ENCODE measurements at places on chromosomes 2 and 18.

DNA sequence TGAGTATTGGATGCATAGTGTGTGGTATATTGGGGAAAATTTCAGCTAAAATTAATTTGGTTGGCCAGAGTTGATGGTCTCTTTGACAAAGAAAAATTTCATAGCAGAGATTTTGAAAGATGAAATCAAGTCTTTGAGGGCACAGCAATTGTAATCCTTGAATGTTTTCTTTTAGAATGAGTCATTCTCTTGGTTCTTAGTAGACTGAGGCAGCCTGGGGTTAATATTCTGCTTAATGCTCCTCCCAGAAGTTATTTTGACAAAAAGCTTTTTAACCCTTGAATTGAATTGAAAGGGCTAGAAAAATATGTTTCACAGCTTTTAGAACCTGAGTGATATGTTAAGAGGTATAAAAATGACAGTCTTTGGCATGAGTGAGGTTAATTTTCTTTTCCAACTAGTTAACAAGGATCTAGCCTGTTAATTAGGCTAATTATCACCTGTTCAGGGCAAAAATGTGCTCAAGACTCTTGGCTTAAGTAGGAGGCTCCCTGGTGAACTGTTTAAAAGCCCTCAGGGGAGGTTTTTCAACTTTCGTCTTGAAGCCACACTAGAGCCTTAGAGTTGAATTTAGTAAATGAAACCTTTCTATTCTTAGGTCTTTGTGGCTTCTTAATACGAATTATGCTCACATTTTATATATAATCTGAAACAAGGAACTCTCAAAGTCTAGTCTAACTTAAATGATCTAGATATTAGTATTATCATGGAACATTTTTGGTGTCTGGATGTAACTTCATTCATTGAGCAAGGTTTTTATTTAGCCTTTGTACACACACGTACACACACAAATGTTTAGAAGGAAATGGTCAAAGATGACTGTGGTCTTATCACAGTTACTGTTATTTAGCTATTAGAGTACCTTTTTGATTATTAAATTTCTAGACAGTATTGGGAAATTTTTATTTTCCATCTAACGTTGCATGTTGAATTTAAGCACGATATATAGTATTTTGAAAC is 272.5 kb downstream of the ZNF407 start:
- no peak for DNase-seq
- no peaks in the 10 kb centered on the region for H3K27me3 ChIP-seq
- no peaks in the 10 kb centered on the region for H3K36me3 ChIP-seq
- H3K4me3 ChIP-seq: no peak overlapping the region
- H3K27ac ChIP-seq: no peak overlapping the region
- no peaks in the 10 kb centered on the region for H3K4me1 ChIP-seq

DNA sequence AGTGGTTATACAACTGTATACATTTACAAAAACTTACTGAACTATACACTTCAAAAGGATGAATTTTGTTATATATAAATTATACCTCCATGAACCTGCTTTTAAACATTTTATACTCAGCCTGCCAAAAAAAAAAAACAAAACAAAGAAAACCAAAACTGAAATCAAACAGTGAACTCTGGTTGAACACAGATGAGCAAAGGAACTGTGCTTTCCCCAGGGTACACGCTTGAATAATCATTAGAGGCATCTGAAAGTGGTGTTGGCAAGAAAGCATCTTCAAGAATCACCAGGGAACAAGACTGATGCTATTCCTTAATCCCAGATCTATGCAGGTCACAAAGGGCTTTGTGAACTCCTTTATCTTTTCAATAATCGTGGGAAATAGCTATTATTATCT is 77.0 kb upstream of the LYPD1 start:
- H3K36me3 ChIP-seq: no peaks in the 10 kb centered on the region
- no peaks in the 10 kb centered on the region for H3K4me1 ChIP-seq
- no peak overlapping the region for H3K27ac ChIP-seq
- no peak overlapping the region for H3K4me3 ChIP-seq
- DNase-seq: no peak
- no peaks in the 10 kb centered on the region for H3K27me3 ChIP-seq

DNA sequence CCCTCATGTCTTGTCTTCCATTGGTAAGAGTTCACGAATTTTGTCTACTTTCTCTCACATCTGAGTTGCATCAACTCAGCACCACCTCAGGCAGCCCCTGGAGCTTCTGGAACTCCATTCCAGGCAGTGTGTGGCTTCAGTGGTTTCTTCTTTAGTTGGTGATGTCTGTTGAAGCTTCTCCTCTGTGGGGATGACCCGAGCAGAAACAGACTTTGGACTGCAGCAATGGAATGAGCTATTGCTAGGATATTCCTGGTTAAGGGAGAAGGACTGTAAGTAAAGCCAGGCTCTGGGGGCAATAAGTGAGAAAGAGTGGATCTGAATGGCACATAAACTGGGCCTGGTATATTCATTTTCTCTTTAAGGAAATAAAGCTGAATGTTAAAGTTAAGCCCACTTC is 32.3 kb upstream of the STAT4 start:
- H3K4me3 ChIP-seq: no peak overlapping the region
- no peaks in the 10 kb centered on the region for H3K27me3 ChIP-seq
- no peaks in the 10 kb centered on the region for H3K36me3 ChIP-seq
- no peak overlapping the region for H3K27ac ChIP-seq

DNA sequence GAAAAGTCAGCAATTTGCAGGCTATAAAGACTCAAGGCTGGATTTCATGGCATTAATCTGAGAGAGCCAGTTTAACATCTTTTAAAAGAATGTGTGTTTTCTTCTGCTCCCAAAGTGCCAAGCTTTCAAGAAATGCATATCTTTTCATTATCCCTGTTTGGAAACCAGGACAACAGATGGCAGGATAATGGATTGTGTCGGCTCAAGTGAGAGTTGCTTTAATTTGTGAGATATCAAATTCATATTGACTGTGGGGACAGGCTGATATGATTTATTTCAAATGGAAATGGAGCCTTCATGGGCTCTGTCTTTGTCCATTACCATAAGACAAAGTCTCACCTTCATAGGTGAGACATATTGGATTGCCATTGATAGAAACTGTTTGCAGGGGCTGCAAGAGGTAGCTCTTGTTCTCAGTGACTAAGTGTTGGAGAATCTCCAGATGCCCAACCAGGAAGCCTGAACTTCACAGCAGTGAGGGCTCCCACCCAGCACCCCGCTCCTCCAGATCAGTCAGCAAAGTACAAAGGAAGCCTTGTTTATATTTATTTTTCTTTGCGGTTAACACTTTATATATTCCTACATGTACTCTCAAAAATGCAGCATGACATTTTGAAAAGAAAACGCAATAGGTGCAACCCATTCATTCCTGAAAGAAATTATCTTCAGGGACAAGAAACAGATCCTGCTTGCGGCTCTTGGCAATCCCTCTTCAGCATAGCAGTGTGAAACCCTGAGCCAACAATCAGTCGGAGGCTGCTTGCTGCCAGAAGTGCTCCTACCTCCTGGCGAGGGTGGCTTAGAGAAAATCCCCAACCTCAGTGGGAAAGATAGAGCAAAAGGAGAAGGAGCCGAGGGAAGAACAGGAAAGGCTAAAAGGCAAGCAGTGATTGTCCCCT is 65.8 kb upstream of the ATL2 start:
- H3K4me1 ChIP-seq: no peaks in the 10 kb centered on the region
- H3K4me3 ChIP-seq: no peak overlapping the region
- peak; percentile 57 for DNase-seq
- H3K27ac ChIP-seq: peak overlapping the region; percentile 52
- no peaks in the 10 kb centered on the region for H3K36me3 ChIP-seq
- H3K27me3 ChIP-seq: no peaks in the 10 kb centered on the region

DNA sequence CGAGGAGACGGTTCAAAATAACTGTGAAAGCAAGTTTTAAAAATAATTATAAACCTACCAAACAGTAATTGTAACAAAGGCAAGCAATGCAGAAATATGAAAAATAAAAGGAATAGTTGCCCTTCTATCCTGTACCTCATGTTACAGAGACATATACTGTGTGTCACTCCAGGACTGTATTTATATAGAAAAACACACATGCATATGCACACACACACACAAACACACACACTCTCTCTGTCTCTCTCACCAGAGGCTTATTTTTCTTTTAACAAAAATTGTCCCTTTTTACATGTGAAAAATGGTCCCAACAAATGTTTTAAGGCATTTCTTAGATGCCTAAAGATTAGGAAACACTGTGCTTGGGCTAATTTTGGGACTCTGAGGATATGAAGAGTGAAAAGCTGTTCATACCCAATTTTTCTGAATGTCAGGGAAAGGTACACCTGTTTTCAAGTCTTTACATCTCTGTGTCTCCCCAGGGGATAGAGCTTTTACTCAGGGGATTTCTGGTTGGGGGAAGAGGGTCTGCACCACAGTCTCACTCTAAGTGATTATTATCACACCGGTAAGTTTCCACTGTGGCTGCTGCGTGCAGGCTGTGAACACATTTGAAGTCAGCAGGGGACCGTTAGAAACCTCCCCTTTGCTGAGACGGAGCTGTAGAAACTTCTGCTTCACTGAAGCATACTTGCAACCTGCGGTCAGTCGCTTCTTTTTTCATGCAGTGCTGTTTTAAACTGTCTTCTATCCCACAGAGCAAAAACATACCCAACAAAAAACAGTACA is 51.4 kb upstream of the SPAG16 start:
- H3K4me3 ChIP-seq: no peak overlapping the region
- H3K27ac ChIP-seq: no peak overlapping the region
- H3K4me1 ChIP-seq: no peaks in the 10 kb centered on the region
- no peaks in the 10 kb centered on the region for H3K36me3 ChIP-seq
- H3K27me3 ChIP-seq: peaks cover 3% of the 10 kb centered on the region

- DNase-seq: no peak
- no peaks in the 10 kb centered on the region for H3K27me3 ChIP-seq
- H3K36me3 ChIP-seq: no peaks in the 10 kb centered on the region
- H3K4me3 ChIP-seq: no peak overlapping the region
Observed at GRCh38 chr2:31089645-31090044, 48.6 kb downstream of the GALNT14 start.

- H3K36me3 ChIP-seq: no peaks in the 10 kb centered on the region
- no peak overlapping the region for H3K4me3 ChIP-seq
Observed at GRCh38 chr18:54267701-54268100, 1.6 kb upstream of the POLI start.

- no peak overlapping the region for H3K4me3 ChIP-seq
- no peaks in the 10 kb centered on the region for H3K27me3 ChIP-seq
- no peak for DNase-seq
- H3K27ac ChIP-seq: no peak overlapping the region
- no peaks in the 10 kb centered on the region for H3K36me3 ChIP-seq
- no peaks in the 10 kb centered on the region for H3K4me1 ChIP-seq
Observed at GRCh38 chr2:165193178-165193777, 10.6 kb downstream of the SCN3A start.

- DNase-seq: no peak
- H3K4me1 ChIP-seq: peaks cover 7% of the 10 kb centered on the region
- H3K27me3 ChIP-seq: no peaks in the 10 kb centered on the region
- H3K27ac ChIP-seq: peak overlapping the region; percentile 60
- peak overlapping the region; percentile 97 for H3K4me3 ChIP-seq
Observed at GRCh38 chr2:47402555-47402804, 476 bp upstream of the MSH2 start.

- H3K4me1 ChIP-seq: no peaks in the 10 kb centered on the region
- no peaks in the 10 kb centered on the region for H3K36me3 ChIP-seq
- no peak for DNase-seq
- no peak overlapping the region for H3K27ac ChIP-seq
Observed at GRCh38 chr2:97858442-97858841, 137.3 kb downstream of the TMEM131 start.

DNA sequence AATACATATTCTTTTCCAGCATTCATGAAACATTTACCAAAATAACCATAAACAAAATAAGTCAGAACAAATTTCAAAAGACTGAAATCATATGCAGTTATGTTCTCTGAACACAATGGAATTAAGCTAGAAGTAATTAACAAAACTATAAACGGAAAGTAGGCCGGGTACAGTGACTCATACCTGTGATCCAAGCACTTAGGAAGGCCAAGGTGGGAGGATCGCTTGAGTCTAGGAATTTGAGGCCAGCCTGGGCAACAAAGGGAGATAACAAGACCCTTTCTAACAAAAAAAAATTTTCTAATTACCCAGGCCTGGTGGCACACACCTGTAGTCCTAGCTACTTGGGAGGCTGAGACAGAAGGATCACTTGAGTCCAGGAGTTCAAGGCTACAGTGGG is 14.9 kb downstream of the ATAD2B start:
- H3K27me3 ChIP-seq: no peaks in the 10 kb centered on the region
- no peaks in the 10 kb centered on the region for H3K36me3 ChIP-seq

GRCh38 chr2:240714747-240715725 is 23.4 kb downstream of the AQP12A start:
- H3K36me3 ChIP-seq: no peaks in the 10 kb centered on the region
- no peak for DNase-seq
- H3K4me1 ChIP-seq: no peaks in the 10 kb centered on the region
- no peak overlapping the region for H3K27ac ChIP-seq
- H3K27me3 ChIP-seq: no peaks in the 10 kb centered on the region

DNA sequence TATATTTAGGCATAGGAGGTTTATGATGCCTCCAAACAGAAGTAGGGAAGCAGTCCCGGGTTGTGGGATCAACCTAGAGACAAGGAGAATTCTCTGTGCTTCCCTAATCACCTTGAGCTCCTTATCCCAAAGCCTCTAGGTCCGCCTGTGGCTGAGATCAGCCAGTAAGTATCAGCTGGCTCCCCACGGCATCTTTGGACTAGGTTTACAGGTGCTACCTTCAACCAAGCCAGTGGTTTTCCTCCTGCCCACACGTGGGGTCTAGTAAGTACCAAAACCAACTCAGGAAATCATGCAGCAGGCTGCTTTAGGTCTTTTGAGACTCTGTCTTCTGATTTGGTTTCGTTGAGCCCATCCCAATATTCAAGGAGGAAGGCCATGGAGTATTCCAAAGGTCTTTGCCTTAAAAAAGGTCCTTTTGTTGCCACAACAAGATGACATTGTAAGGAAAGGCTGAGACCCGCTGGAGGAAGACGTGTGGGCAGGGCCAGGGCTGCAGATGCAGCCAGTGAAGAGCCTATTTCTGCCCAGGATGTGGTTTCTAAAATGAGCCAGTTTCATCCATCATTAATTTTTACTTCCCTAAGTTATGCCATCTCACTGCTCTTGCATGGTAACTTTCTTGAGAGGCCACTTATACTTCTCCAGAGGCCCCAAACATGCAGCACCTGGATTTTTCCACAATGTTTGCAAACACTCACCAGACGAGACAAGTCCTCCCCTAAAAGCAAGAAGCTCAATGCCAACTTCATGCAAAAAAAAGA is 248.7 kb downstream of the RNF152 start:
- H3K36me3 ChIP-seq: no peaks in the 10 kb centered on the region
- no peak overlapping the region for H3K4me3 ChIP-seq
- H3K27me3 ChIP-seq: no peaks in the 10 kb centered on the region
- no peak for DNase-seq

GRCh38 chr2:169031202-169031601 is at the start of gene ABCB11:
Gene ABCB11 (minus strand): TSS chr2:169031324. CDS start chr2:169018125, 13,199 bp downstream.
- no peak for DNase-seq
- H3K27ac ChIP-seq: no peak within 1 kb of the TSS
- no peaks in the 10 kb centered on the region for H3K4me1 ChIP-seq
- H3K36me3 ChIP-seq: no peaks in the 10 kb centered on the region
- no peaks in the 10 kb centered on the region for H3K27me3 ChIP-seq
- H3K4me3 ChIP-seq: no peak within 1 kb of the TSS
